ENCODE measurements at places on chromosomes 5 and 9. TPM values are rescaled to one million over a fixed set of nuclear protein-coding genes. Genes with fewer than 3 reads are reported as not detected.

CEL gene
- total RNA-seq, result 0.29 TPM

GFI1B gene
- not detected for total RNA-seq

SPATA31C1 gene
- not detected for total RNA-seq

CCDC192 gene
- total RNA-seq, result not detected

- no peaks in the 10 kb centered on the region for H3K4me1 ChIP-seq
- no peaks in the 10 kb centered on the region for H3K27me3 ChIP-seq
- H3K4me3 ChIP-seq, result no peak overlapping the region
- H3K27ac ChIP-seq, result no peak overlapping the region
Measured at GRCh38 chr5:116242343-116242742, 157.5 kb downstream of the COMMD10 start.

GRCh38 chr5:66354422-66354821 lies 210.3 kb downstream of the SREK1 start:
- H3K36me3 ChIP-seq, result no peaks in the 10 kb centered on the region
- no peak overlapping the region for H3K27ac ChIP-seq
- no peak for DNase-seq
- no peaks in the 10 kb centered on the region for H3K27me3 ChIP-seq
- no peak overlapping the region for H3K4me3 ChIP-seq

GRCh38 chr9:94054716-94055115 lies 29.5 kb upstream of the PTPDC1 start:
- no peaks in the 10 kb centered on the region for H3K4me1 ChIP-seq
- no peaks in the 10 kb centered on the region for H3K27me3 ChIP-seq
- no peak overlapping the region for H3K4me3 ChIP-seq
- H3K27ac ChIP-seq, result no peak overlapping the region
- no peak for DNase-seq
- no peaks in the 10 kb centered on the region for H3K36me3 ChIP-seq

DNA sequence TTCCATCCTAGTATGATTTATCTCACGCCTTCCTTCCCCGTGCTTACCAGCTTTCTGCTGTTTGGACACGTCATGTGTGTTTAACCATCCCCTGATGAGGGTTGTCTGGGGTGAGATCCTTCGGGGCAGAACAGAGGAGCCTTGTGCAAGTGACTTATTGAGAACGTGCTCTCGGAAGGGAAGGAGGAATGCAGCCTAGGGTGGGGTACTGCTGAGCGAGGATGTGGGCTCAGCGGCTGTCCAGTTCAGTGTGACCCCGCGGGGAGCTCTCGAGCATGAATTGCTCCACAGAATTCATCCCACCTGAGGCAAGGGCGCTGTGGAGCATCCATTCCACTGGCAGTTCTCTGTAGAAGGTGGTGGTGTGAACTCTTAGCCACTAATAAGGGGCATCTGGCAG lies 4.0 kb downstream of the MYOZ3 start:
- H3K4me3 ChIP-seq, result no peak overlapping the region
- H3K27ac ChIP-seq, result no peak overlapping the region
- H3K27me3 ChIP-seq, result no peaks in the 10 kb centered on the region
- H3K36me3 ChIP-seq, result no peaks in the 10 kb centered on the region
- no peak for DNase-seq

GRCh38 chr9:136596630-136597031 lies 50.8 kb upstream of the NOTCH1 start:
- H3K4me1 ChIP-seq, result no peaks in the 10 kb centered on the region
- no peaks in the 10 kb centered on the region for H3K36me3 ChIP-seq
- no peak overlapping the region for H3K27ac ChIP-seq
- H3K4me3 ChIP-seq, result no peak overlapping the region
- DNase-seq, result no peak
